ENCODE measurements at places on chromosomes 2 and 18. TPM values are rescaled to one million over a fixed set of nuclear protein-coding genes. Genes with fewer than 3 reads are reported as not detected.

FHL2 gene
- 99.2 TPM for total RNA-seq

OR6B2 gene
- total RNA-seq, result 2.7 TPM

- DNase-seq, result no peak
These were observed 21.6 kb downstream of the TRPM8 start for GRCh38 chr2:233938676-233939370.

GPR75 gene
- total RNA-seq, result 2.1 TPM

DNER gene
- 13.1 TPM for total RNA-seq

MAPRE2 gene
- total RNA-seq, result 33.3 TPM

- DNase-seq, result no peak
These were observed 1267.1 kb downstream of the LRP1B start for GRCh38 chr2:140863713-140864112.
